ENCODE measurements at places on chromosomes 13 and 19.
A peak's percentile ranks its signal among the peaks of the same experiment; 100 is the strongest.

GRCh38 chr13:35700671-35701070 is 224.2 kb upstream of the MAB21L1 start:
- no peak for DNase-seq

- no peak for DNase-seq
These were observed 1.2 kb downstream of the PTPRS start for GRCh38 chr19:5339198-5339949.

DNA sequence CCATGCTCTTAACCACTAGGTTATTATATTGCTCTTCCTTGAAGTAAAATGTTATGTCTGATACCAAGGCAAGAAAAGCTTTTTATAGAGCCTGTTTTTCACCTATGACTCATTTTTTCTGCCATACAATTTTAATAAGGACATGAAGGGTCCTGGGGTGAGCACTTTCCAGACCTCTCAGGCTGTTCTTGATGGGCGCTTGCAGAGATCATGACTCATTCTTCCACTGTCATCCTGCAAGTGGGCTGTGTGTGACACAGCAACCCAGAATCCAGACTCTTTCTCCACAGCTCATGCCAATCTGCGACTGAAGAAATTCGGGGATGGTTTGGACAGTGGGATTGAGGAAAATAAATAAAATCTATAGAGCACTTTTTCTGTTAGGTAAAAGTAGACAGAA is 506.7 kb upstream of the NBEA start:
- DNase-seq: no peak

- no peak for DNase-seq
These were observed 3.7 kb downstream of the RUBCNL start for GRCh38 chr13:46383383-46383782.

DNA sequence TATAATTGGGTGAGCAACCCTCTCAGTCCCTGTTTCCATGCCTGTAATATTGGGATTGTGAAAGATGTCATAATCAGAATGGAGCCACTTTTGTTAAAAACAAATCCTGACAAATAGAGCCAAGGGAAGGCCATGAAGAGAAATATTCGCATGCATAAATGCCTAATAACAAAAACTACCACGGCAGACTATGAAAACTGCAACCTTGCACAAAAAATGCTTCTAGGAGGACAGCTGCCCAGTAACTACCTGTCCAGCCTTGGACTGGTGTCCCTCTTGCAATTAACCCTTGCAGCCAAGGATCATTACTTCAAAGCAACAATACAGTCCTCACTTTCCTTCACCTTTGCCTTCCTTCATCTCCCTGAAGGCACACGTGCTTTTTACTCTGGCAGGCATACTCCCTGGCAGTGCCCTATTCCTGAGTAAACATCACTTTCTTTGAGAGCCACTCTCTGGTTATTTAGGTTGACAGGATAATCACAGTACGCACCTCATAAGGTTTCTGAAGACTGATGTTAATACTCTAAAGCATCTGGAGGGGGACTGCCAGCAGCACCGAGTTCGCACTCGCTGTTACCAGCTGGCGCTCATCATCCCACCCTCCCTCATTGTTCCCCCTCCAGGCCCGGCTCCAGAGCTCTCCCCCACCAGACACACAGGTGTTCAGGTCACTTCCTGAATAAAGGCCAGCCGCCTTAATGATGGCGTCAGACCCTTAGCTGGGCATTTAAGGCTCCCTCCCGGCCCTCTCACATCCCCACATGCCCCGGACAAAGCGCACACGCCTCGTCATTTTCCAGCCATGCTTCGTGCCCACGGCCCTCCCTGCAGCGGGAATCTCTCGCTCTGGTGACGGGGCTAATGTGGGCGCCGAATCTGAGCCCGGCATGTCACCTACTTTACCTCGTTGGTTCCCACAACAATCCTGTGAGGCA is 57.3 kb downstream of the CDADC1 start:
- no peak for DNase-seq

GRCh38 chr19:46660551-46661019 is 397 bp downstream of the DACT3 start:
- peak; percentile 59 for DNase-seq

GRCh38 chr19:2636897-2637683 is 65.4 kb downstream of the GNG7 start:
- DNase-seq: peak; percentile 78

DNA sequence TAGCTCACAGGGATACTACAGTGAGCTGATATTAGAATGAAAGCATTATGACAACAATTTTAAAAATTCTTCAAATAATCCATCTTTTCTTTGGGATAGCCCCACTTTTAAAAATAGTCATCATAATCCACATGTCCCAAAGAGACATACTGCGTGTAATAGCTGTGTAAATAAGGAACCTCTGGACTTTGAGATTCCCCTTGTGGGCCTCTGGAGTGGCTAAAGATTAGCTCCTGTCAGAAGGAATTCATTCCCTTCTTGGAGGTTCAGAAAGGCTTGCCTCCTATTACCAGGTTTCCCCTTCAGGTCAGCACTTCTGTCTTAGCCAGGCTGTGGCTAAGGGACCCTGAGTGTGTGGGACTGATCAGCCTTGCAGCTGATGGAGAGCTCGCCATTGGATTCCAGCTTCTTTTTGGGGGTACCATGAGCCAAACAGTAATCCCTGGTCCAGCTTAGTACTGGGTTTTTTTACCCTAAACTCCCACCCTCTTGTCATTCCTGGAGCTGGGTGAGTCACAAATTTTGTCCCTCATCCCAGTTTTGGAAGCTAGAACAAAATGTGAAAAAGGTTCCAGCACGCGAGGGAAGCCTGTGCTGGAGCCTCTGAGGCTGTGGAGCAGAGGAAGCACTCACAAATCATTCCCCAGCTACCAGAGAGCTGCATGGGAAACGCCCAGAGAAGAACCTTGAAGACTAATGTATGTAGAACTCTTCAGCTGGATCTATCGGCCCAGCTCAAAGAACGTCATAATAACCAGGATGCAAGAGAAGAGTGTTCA is 96.7 kb downstream of the RNASEH2B start:
- no peak for DNase-seq

GRCh38 chr13:98492335-98493041 is 84.4 kb downstream of the STK24 start:
- no peak for DNase-seq

DNA sequence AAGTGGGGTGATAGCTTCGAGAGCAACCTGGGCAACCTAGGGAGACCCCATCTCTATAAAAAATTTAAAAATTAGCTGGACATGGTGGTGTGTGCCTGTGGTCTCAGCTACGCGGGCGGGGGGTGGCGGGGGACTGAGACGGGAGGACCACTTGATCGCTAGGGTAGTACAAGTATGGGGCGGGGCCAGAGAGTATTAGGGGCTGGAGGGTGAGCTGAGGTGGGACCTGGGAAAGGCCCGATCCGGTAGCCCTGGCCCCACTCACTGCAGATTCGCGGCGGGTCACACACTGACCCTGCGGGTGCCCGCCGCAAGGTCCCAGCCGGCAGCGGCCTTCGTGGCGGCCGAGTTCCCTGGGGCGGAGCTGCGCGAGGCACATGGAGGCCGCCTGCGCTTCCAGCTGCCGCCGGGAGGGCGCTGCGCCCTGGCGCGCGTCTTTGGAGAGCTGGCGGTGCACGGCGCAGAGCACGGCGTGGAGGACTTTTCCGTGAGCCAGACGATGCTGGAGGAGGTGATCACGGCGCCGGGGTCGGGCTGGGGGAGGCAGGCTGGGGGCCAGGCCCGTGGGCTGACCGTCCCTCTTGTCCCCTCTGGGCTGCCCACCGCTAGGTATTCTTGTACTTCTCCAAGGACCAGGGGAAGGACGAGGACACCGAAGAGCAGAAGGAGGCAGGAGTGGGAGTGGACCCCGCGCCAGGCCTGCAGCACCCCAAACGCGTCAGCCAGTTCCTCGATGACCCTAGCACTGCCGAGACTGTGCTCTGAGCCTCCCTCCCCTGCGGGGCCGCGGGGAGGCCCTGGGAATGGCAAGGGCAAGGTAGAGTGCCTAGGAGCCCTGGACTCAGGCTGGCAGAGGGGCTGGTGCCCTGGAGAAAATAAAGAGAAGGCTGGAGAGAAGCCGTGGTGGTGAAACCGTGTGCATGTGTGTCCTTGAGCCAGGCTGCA is 2.0 kb upstream of the ARHGAP45 start:
- peak; percentile 79 for DNase-seq

- DNase-seq: no peak
These were observed 28.4 kb downstream of the ARID3A start for GRCh38 chr19:954272-954671.

GRCh38 chr13:112521073-112521685 is 66.8 kb downstream of the TUBGCP3 start:
- no peak for DNase-seq

- no peak for DNase-seq
These were observed 2.5 kb upstream of the CRLF1 start for GRCh38 chr19:18608805-18609716.

DNA sequence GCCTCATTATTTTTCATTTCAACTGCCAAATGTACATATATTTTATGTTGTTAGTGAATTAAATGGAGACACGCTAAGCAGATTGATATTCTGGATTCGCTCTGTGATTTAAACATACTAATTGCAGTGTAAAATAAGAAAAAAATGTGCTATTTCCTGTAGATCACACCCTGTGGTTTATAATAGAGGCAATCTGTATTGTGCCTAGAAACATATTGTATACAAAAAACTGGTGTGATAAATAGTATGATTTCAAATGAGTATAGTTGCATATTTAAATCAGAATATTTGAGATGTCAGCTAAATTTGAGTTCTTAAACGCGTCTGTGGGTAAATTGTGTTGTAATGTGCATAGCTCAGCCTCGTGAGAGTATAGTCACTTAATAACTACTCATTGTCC is 643.9 kb downstream of the TBC1D4 start:
- no peak for DNase-seq

DNA sequence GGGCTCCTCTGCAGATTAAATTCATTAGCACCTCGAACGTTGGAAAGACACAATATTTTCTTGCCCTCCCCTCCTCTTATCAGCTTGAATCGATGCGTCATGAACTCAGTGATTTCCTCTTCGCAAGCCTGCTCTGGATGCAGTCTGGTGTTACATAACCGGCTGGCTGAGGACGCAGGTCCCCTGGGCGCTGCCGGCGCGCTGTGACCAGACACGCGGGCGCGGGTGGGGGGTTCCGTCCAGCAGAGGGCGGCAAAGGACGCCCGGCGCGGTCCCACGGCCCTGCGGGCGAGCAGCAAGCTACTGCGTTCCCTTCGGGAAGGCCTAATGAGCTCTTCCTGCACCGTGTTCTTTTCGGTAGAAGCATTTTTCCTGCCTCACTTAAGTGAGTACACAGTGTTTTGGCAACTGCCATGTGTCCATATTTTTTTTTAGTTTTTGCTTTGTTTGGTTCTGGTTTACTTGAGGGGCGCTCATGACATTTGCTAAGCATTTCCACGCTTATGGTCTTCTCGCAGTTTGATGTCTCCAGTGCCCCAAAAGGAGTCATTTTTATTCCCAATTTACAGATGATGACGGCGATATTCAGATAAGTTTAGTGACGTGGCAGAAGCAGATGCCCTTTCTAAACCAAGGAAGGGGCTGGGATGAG is 112.2 kb upstream of the MBNL2 start:
- DNase-seq: peak; percentile 93

DNA sequence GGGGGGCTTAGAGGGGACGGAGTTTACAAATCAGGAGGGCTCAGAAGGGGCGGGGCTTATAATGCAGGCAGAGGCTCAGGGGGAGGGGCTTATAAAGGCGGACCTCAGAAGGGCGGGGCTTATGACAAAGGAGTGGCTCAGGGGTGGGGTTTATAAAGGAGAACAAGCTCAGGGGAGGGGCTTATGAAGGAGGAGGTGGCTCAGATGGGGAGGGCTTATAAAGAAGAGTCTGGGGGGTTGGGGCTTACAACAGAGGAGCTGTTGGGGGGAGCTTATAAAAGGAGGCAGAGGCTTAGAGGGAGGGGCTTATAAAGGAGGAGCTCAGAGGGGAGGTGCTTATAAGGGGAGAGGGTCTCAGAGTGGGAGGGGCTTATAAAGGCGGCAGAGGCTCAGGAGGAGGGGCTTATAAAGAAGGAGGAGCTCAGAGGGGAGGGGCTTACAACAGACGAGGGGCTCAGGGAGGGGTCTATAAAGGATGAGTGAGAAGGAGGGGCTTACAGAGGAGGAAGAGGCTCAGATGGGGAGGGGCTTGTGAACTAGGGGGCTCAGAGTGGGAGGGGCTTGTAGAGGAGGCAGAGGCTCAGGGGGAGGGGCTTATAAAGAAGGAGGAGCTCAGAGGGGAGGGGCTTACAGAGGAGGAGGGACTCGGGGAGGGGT is 1.0 kb downstream of the SMIM24 start:
- no peak for DNase-seq

DNA sequence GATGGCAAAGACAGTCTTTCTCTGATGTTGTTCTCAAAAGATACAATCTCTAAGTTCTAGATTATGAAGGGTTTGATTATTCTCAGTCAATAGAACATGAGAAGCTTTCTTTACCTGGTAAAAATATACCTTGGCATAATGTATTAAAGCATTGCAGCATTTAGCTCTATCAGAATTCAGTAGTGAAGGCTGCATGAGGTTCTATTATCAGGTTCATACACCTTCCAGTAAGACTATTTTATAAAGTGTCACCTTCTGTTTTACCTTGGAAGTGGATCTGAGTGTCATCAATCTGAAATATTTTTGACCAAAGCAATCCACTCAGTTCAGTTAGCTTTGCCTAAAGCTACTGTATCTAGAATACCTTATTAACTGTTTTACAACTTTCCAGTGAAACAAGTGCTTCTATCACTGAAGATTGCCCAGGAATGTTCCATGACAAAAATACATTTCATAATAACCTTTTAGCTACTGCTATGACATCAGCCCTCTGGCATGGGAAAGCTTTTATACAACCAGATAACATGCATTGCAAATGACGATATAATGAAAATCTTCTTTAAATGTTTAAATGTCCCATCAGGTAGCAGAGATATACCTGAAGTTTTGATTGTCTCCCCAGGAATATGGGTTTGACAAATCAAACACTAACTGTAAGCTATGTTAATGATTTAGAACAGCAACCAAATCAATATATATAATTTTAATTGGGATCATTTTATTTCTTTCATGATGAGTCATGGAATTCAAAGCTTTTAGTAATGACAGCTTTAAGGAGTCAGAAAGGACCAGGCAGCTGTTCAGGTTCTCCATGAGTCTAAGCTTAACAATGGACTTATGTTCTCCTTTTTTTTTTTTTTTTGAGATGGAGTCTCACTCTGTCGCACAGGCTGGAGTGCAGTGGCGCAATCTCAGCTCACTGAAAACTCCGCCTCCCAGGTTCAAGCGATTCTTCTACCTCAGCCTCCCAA is 72.2 kb downstream of the UFM1 start:
- no peak for DNase-seq
